Stimulated activated CD4-positive, alpha-beta T cell treated with anti-CD3 and anti-CD28 coated beads, Interleukin-1b, Interleukin-23, amount 100 ng/mL, for 1 hour (primary cell): ENCODE measurements at places on chromosomes 5 and 9.
A peak's percentile ranks its signal among the peaks of the same experiment; 100 is the strongest.

DNA sequence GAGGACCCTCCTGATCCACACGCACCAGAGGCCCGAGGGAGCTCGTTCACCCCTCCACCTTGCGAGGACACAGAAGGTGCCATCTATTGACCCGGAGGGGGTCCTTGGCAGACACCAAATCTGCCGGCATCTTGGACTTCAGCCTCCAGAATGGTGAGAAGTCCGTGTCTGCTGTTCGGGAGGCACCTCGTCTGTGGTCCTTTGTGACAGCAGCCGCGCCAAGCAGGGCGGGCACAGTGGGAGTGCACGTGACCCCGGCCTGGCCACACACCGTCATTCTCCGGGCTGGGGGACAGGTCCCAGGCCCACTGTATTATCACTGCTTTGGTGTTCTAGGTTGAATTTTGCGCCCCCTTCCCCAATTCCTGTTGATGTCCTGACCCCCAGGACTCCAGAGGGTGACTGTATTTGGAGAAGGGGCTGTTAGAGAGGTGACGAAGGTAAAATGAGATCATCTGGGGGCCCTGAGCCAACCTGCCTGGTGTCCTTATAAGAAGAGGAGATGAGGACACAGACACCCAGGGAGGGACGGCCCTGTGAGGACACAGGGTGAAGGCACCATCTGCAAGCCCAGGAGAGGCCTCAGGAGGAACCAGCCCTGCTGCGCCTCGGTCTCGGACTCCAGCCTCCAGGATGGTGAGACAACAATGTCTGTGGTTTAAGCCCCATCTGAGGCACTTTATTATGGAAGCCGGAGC lies 15.7 kb downstream of the LPCAT1 start:
- DNase-seq: no peak

- no peak for DNase-seq
These were observed 860.9 kb downstream of the TAF11L14 start for GRCh38 chr5:18495157-18495556.

DNA sequence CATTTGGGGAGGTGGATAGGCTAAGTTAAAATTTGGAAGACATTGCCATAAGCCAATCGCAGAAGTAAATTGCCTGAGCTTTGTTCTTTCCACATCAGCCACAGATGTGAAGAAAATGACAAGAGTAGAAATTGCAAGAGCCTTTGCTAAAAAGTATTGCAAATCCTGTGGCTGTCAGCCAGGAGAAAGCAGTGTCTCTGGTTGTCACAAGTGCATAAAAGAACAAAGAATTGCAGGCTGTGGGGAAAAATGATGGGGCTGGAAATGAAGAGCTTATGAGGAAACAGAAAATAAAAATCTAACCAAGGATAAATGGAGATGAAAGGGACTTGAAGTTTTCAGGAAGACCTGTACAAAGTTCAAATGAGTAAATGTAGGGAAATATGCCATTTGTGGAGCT lies 344.8 kb downstream of the CSNK1G3 start:
- no peak for DNase-seq

DNA sequence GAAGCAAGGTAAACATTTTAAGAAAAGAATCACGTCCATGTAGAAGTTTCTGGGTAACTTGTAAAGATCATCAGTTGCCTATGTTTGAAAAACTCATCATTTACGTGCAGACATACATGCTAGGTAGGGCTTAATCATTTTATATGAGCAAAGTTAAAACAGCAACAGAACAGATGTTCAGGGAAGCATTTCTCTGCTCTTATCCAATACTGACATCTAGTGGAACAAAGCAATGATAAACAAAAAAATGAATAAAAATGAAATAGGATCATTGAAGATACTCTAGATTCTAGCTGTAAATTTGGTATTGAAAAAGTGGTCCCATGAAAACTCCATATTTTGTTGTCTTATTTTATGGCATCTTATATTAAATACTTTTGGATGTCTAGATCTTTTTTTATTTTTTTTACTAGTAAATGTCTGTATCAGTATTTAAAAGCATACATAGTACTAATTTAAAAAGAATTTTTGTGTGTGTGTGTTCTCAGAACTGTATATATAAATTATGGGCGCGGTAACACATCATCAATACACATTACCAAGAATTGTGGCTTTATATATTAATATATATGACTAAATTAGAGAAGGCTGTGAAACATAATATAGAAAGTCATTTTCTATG lies 1050.2 kb downstream of the CDH12 start:
- no peak for DNase-seq

- no peak for DNase-seq
These were observed 17.9 kb downstream of the TPPP start for GRCh38 chr5:675111-675870.

DNA sequence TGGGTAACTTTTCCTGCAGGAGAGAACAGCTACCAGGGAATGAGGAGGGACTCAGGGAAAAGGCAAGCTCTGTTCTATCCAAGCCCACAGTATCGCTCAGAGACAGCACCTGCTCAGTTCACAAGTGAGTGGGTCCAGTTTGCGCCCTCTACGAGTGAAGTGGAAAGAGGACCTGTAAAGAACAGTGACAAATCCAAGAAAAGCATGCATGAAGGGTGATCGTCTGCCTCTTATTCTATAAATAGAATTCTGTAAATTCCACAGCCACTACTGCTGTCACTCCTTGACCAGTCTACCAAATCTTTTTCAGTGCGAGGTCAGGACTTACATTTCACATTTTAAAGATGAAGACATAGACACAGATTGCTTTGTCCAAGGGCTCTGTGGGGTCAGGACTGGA lies 117.5 kb downstream of the ENTREP1 start:
- DNase-seq: no peak

DNA sequence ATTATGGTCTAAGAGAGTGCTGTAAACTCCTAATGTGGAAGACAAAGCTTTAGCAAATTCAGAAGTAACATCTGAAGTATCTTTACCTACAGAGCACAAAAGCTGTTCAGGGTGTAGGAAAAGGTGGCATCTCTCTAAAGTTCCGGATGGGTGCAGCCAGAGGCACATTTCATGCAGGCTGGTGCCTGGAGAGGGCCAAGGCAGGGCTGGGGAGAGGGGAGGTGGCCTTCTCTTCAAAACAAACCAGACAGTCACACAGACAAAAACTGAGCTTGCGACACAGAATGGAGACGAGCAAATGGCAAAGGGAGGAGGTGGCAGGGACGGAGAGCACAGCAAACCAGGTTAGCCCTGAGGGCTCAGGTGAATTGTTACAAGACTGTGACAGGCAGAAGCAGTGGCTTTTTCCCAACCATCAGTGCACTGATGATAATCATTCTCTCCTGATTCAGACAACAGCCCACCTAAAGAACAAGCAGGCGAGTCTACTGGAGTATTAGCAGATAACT lies 121.5 kb upstream of the PCA3 start:
- DNase-seq: no peak

- no peak for DNase-seq
These were observed 638 bp downstream of the DIRAS2 start for GRCh38 chr9:90641884-90642487.

GRCh38 chr5:9861666-9862256 lies 231.6 kb upstream of the TAS2R1 start:
- DNase-seq: no peak

GRCh38 chr9:93132946-93133680 lies 938 bp downstream of the NINJ1 start:
- no peak for DNase-seq

DNA sequence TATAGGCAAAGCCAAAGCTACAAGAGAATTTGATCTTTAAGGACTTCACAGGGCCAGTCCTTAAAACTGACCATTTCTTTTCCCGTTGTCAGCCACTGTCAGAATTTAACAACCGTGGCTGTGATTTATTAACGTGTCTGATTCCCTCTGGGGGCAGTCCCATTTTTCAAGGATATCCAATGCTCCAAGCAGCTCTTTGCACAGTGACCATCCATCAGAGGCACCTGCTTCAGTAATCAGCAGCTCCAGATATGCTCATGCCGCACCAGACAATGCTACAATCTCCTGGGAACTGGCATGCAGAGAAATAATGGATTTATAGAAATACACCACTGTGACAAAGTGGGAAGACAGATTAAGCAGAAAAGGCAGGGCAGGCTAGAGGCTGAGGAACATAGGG lies 163.3 kb upstream of the PPP1R2B start:
- DNase-seq: no peak

DNA sequence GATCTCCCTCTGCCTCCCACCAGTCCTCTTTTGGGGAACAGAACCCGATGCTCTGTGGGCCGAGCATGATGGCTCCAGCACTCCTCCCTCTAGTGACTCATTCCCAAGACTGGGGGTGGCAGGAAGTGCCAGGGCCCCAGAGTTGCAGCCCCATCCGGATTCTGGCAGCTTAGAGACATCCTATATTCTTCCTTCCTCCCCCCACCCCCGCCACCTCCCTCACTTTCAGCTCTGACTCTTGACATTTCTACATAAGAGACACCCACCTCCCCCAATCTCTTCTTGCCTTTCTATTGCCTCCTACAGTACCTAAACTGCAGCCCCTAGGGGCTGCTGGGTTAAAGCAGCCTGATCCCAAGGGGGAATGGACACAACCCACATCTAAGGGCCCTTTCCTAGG lies 47.1 kb upstream of the MATR3 start:
- peak; percentile 20 for DNase-seq

- no peak for DNase-seq
These were observed 2.0 kb downstream of the PITX1 start for GRCh38 chr5:135031813-135032694.
